Mucosa of gallbladder (tissue), 1 donor: ENCODE measurements at places on chromosomes 11 and 22. TPM values are rescaled to one million over a fixed set of nuclear protein-coding genes. Genes with fewer than 3 reads are reported as not detected.

DNA sequence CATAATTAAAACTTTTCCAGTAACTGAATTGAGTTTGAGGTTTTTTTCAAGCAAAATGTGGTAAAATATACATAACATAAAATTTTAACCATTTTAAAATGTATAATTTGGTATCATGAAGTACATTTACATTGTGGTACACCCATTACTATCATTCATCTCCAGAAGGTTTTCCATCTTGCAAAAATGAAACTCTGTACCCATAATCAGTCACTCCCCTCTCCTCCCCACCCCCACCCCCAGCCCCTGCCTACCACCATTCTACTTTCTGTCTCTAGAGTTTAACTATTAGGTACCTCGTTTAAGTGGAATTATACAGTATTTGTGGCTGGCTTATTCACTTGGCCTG lies 63.7 kb downstream of the MICAL2 start:
- no peak for DNase-seq

DNA sequence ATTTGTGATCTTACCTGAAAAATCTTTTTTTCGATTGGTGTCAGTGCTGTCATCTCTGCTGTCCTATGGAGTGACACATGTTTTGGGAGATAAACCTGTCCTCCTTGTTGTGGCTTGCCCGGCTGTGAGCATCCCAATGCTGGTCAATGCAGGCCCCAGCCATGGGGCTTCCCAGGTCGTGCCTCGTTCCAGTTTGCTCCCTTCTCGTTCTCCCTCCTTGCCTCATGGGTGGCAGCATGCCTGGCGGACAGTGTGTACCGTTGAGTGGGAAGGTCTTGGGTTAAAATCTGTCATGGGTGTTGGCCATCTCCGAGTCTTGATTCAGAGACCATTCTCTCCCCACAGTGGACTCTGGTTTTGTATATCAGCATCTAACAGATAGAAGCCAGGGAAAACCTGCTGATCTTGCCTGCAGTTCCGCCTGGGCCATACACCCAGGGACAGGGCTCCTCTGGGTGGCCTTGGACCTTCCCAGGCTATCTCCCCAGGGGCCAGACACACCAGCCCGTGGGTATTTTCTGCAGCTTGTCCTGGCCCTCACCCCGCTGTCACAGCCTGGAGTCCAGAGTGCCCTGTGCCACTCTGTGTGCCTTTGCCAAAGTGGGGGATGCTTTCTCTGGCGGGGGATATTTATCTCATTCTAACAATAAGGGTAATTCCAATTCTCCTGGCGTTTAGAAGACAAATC lies 208.1 kb downstream of the TBC1D22A start:
- DNase-seq = no peak

DNA sequence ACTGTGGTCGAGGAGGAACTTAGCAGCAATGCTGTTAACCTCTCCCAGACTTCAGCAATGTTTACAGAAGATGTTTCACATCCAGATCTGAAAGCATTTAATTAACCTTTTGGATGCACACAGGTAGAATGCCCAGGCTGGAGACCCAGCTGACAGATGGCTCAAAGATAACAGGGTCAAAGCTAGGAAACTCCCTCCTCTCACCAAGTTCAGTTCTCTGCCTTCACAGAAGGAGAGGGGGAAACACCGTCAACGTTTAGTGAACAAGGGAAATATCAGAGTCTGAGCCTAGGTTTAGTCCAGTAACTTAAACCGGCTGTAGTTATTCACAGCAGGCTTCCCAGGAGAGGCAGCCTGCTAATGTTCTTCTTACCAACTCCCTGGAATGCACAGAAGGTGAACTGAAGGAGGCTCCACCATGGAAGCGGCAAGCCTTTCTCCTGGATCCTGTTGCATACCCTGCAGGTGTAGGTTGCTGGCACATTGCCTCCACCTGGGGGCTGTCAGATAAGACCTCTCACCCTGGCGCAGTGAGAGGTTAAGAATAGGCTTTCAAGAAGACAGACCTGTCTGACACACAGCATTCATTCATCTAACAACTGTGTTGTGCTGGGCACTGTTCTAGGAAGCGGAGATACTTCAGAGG lies 23.5 kb upstream of the ANKK1 start:
- DNase-seq = no peak

- DNase-seq = no peak
Measured at GRCh38 chr11:126149759-126150625, 61.5 kb downstream of the RPUSD4 start.

DNA sequence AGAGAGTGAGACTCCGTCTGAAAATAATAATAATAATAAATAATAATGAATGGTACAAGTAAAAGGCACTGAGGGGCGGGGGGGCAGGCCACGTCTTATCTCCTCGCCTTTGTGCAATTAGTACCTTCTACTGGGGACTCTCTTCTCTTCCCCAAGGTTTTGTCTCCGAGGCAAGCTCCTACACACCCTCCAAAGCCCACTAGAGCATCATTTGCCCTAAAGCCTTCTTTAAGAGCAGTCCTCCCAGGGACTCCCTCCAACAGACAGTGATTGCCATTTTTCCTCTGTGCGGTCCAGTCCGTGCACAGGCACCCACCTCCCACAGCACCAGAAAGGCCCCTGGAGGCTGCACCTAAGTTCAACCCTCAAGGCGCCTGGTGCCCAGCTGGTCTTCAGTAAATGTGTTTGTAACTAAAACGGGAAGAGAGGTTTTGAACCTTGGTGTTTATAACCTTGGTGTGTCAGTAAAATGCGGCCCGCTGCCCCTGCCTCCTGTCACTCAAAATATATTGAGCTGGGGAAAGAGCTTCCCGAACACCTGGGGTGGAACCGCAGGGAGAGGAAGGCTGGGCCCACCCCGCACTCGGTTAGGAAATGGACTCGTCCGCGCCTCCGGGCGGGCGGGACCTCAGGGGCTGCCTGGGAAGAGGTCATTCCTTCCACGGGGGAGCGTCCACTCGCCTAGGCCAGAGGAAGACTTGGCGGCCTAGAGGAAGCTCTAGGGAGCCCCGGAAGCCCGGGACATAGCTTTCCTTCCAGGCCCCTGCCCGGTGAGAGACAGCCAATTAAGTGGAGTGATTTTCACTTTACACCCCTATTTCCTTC lies 4.7 kb upstream of the KDELR3 start:
- no peak for DNase-seq

- DNase-seq = no peak
Measured at GRCh38 chr11:14253421-14253820, 105.6 kb downstream of the RRAS2 start.

GRCh38 chr11:130979386-130979972 lies 63.2 kb upstream of the SNX19 start:
- no peak for DNase-seq

GRCh38 chr11:8604078-8604723 lies 10.2 kb upstream of the STK33 start:
- peak; percentile 46 for DNase-seq

DNA sequence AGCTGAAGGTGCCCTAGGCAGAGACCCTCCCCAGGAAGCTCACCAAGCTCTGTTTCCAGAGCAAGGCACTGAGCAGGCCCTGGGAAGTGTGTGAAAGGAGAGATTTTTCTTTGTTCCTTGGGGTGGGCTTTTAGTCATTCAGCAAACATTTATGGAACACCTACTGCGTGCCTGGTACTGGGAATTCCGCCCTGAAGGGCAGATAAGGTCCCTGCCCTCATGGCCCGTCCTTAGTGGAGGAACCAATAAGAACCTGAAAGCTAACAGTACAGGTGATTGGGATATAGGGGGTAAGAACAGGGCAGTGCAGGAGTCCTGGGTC lies 3.9 kb downstream of the TMEM134 start:
- DNase-seq = no peak

- peak; percentile 36 for DNase-seq
Measured at GRCh38 chr11:33936725-33937604, 45.1 kb upstream of the LMO2 start.

- no peak for DNase-seq
Measured at GRCh38 chr22:20431511-20432192, 6.0 kb downstream of the SCARF2 start.

DNA sequence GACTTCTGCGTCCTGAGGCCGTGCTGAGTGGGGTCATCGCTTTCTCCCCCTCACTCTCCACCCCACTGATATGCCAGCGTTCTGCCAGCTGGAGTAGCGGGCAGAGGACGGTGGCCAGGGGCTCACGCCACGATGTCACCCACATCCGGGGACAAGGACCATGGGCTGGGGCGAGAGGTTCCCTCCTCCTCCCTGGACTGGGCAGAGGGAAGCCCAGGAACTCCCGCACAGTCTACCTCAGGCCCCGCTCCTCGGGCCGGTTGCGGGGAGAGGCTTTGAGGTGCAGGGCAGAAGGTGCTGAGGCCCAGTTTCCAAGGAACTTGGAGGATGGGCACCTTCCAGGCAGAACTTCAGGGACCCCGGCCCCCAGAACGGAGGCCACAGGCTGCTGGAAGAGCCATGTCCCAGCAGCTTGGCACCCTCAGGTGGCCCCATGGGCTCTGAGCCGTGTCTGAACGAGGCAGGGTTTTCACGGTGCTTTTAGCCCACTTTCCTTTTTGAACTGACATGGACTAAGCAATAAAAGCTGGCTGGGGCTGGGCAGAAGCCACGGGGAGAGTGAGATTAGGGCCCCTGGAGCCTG lies 25.4 kb downstream of the ADAMTS15 start:
- no peak for DNase-seq

DNA sequence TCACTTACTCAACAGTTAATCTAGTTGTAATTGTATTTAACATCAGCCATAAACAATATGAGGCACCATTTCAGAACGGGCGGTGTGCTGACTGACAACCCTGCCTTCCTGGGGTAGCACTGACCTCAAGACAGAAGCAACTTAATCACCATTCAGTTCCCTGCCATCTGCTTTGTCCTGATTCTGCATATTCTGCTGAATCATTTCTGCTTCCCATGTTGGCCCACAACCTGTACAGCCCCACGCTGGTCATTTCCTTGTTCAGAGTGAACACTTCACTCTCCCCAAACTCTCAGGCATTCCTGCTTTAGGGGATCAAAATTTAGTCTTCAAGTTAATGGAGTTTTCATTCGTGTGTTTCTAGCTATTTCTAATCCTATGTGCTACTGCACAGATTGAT lies 132.3 kb upstream of the ZBED5 start:
- no peak for DNase-seq

- no peak for DNase-seq
Measured at GRCh38 chr22:24188705-24189248, 7.5 kb downstream of the SUSD2 start.

GRCh38 chr11:19555266-19555665 lies 157.4 kb upstream of the NAV2 start:
- DNase-seq = no peak

- DNase-seq = no peak
Measured at GRCh38 chr11:102794382-102794781, 3.6 kb downstream of the MMP1 start.

GRCh38 chr22:17601031-17601430 lies 27.5 kb downstream of the ATP6V1E1 start:
- DNase-seq = no peak

DNA sequence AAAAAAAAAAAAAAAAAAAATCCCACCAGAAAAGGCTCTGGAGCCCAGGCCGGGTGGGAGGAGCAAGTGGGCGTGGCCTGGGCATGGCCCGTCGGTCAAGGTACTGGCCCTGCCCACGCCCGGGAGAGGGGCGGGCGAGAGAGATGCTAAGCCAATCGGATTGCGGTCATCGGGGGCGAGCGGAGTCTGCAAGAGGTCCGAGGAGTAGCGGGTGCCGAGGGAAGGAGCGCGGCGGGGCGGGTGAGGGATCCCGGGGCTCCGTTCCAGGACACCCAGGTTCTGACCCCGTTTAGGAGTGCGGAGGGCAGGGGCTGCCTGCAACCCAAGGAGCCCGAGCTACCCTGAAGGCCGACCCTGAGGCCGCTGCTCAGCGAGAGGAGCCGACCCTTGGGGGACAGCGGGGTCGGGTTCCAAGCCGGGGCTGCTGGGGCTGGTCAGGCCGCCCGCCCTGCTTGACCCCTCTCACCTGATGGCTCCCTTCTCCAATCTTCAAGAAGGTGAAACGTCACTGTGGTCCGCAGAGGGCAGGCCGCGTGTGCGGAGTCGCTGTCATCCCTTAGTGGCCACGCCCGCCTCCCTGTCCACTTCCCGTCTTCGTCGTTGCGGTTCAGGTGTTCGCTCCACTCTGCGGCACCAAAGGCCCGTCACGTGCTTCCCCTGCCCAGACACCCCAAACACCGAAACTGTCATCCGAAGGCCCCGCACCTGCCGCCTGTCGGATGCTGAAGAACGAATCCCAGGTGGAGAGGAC lies 11.1 kb upstream of the TAB1 start:
- DNase-seq = peak; percentile 78

DNA sequence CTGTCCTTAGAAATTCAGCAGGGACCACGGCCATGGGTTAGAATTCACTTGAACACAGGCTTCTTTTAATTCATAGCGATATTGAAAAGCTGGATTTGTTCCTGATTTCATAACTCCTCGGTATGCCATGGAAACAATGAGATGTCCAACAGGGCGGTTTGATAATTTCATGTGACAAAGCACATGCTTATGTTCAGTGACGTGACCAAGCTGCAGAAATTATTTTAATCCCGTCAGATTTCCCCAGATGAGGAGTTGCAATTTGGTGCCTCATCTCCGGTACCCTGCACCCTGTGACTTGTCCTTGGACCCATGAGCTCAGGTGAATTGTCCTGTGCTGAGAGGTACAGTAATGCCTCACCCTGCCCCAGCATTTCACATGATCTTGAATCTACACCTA lies 81.7 kb downstream of the C11orf91 start:
- no peak for DNase-seq

DNA sequence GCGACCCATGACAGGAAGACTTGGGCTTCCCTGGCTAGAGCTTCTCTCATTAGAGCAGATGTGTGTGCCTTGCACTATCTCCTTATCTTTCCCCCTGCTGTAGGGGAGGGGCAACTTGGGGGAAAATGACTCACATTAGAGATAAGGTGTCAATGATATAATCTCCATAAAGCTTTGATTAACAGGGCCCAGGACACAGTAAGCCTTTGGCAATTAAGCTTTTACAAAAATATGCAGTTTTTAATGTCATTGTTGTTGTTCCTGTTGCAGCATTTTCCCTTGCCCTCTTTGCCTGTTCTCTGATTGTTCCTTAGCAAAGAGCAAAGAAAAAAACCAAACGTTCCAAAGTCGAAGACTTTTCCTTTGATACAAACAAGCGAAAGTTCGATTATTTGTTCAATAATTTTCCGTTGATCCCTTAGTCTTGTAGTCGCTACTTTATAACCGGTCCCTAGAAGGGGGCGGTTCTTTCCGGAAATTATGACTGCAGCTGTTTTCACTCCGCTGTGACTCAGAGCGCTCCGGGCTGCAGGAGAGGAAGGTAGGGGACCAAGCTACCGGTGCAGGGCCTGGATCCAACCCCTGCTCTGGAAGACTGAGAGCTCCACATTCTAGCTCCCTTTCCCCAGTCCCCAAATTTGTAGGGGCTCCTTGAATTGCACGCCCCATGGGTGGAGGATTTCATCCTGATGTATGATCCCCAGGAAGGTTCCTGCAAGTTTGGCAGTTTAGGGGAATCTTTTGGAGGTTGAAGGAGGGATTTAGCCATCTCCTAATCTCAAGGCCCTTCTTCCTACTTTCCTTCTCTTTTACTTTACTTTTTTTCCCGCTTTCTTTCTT lies at the start of gene VWA5A:
VWA5A (plus strand) TSS at position 509 of the 840 bp plus-strand sequence. CDS start 2,062 bp downstream, outside the sequence.
- DNase-seq = peak; percentile 90

- DNase-seq = no peak
Measured at GRCh38 chr11:73325036-73325981, 17.2 kb downstream of the ARHGEF17 start.

C11orf65 gene
- total RNA-seq = 0.58 TPM

RIC3 gene
- total RNA-seq = 23.8 TPM

TSSC4 gene
- total RNA-seq = 50.5 TPM

DERL3 gene
- total RNA-seq = 6.2 TPM

MMP12 gene
- total RNA-seq = 1.7 TPM

B3GAT1 gene
- total RNA-seq = 0.20 TPM

LRRC56 gene
- total RNA-seq = 9.4 TPM

C22orf42 gene
- not detected for total RNA-seq

KRTAP5-11 gene
- not detected for total RNA-seq

PRG3 gene
- total RNA-seq = not detected

ACRV1 gene
- not detected for total RNA-seq

SULT4A1 gene
- 0.43 TPM for total RNA-seq
